ENCODE measurements at places on chromosomes 16 and 17.

DNA sequence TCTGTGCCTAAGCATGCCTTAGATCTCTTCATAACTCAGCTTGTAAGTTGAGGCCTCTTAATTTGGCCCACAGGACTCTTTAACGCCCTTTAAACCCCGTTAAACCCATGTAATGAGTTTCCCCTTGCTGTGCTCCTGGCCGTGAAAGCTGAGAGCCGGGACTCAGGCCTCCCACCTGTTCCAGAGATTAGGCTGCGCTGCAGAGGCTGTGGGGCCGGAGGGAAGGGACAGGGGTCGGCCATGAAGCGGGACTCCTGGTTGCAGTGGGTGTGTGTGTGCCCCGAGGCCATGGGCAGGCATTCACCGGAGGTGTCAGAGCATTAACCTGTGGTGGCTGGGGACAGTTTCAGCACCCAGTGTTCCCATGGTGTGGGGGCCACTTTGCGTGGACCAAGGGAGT is 150.8 kb upstream of the IRX3 start:
- DNase-seq = no peak

- DNase-seq = no peak
Measured at GRCh38 chr16:84081446-84081989, 35.2 kb downstream of the MBTPS1 start.

DNA sequence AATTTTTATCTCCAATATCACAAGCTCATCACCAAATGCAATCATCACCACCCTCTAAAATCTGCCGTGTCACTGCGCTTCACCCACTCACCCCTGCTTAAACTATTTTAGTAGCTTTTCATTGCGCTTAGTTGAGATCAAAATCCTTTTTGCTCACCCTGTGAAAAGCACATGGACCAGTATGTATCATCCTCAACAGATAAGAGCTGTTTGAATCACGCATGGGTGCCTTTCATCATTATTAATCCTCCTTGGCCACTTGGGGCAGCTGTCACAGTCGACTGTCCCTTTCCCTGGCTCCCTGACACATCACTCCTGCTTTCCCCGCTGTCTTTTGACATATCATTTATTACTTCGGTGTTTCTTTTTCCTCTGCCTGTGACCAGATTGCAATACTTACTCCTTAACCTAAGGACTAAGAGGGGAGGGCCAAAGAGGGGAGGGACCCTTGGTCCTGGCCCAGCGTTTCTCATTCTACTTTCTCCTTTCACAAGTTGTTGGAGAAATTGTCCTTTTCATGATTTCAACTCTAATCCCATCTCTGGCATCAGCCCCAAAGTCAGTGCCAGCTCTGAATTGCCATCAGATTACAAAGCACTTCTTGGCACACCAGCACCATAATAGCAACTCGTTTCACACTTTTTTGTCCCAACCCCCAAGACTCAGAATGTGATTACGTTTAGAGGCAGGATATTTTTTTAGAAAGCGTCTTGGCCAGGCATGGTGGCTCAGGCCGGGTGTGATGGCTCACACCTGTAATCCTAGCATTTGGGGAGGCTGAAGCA is 8.6 kb upstream of the KDM6B start:
- no peak for DNase-seq

DNA sequence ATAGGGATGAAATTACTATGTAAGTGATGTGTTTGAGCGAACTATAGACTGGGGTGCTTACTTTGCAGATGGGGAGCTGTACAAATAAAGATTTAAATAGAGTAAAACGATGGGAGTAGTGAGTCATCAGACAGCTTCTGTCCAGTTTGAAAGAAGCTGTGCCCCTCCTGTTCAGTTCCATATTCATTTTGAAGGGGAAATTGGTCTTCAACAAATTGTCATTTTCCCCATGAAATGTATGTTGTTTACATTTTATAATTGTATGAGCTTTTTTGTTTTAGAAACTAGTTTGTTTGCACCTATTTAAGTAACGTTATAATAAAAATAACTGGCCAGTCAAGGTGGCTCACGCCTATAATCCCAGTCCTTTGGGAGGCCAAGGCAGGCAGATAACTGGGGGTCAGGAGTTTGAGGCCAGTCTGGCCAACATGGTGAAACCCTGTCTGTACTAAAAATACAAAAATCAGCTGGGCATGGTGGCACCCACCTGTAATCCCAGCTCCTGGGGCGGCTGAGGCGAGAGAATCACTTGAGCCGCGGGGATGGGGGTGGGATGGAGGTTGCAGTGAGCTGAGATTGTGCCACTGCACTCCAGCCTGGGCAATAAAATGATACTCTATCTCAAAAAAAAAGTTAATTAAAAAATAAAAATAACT is 20.2 kb downstream of the SEC14L1 start:
- no peak for DNase-seq

DNA sequence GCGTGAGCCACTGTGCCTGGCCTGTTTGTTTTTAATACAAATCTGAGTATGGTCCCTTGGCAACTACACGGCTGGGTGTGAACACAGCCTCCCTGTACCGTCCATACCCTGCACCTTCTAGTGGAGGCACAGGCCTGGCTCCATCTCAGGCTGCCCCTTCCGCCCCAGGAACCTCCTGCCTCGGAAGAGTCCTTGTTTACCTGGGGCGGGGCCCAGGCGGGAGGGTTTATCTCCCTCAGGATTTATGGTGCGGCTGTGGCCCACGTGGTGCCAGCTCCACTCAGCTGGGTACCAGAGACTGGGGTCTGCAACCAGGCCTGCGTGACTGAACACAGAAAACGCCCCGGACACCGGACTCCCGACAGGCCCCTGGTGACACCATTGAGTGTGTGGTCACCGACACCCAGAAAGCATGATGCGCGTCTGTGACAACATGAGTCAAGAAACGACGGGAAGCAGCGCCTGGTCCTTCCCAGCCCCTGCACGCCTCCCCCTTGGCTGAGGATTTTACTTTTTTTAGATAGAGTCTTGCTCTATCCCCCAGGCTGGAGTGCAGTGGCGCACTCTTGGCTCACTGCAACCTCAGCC is 19.0 kb downstream of the UNKL start:
- no peak for DNase-seq

DNA sequence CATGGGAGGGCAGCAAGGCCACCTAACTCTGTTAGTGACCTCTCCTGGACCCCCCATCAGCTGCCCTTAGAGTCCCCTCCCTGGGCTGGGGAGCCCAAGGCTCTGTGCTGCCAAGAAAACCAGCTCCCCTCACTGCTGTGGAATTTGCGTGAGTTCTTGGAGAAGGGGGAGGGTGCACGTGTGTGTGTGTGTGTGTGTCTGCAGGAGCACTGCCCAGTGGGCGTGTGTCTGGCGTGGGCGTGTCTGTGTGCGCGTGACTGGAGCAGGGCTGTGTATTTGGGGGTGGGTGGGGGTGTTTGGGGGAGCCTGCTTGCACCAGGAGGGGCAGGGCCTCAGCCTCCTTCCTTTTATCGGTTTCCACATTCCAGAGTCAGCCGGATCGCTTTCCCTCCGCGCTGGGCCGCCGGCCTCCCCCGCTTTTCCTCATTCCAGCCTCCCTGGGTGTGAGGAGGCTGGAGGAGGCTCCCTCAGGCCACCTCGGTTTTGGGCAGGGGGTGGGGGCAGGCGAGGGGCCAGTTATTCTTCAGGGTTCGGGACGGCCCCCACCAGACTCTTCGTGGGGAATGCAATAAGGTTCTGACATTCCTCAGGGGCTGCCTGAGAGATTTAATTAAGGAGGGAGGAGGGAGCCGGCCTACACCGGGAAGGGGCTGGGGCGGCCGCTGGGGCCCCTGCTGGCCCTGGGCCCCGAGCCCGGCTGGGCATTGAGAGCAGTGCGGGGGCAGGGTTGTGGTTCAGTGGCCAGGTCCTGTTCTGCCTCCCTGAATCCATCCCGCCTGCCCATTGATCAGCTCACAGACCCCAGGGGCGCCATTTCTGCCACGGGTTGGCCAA is 2.5 kb downstream of the VASN start:
- DNase-seq = no peak

DNA sequence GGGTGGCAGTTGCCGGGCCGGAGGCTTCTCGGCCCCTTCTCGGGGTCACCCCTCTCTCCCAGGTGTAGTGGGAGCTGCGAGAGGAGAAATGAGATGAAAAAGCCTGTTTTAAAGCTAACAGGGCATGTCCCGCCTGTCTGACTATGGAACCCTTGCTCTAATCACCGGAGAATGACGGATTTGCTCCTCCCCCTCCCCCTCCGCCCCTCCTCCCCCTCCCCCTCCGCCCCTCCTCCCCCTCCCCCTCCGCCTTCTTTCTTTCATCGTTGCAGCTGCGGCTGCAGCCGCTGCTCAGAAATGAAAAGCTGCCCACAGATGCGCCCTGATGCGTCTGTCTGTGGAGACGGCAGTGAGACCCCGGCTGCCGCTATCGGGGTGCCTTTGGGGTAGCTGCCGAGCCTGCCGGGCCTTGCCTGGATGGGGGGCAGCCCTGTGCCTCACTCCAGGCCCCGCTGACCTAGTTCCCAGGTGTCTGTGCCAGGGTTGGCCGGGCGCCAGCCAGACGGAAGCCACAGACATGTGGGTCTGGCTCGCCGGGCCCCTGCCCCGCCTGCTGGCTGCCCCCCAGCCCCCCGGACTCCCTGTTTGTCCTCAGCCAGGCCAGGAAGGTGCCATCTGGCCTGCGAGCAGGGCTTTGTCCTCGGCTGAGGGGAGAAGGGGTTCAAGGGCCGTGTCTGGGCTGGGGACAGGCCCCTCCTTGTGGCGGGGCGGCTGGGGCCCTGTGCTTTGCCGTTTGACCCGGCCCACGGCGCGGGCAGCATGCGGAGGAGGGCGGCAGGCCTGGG is 37.7 kb downstream of the GINS2 start:
- DNase-seq = no peak

DNA sequence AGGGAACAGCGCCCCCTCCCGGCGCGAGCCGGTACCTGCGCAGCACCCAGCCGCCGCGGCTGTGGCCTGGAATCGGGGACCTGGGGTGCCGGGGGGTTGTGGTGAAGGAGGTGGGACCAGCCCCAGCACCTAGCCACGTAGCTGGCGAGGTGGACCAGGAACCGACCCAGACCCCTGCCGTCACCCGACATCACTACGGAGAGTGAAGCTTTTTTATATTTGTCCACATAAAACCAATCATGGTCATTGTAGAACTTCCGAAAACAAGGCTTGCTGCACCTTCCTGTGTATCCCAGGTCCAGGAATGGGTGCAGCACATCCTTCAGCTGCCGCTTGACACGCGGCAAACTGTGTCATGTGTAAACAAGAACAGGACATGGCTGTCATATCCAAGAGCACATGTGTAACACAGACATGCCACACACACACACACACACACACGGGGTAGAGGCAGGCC is 1.3 kb downstream of the HBQ1 start:
- DNase-seq = no peak

DNA sequence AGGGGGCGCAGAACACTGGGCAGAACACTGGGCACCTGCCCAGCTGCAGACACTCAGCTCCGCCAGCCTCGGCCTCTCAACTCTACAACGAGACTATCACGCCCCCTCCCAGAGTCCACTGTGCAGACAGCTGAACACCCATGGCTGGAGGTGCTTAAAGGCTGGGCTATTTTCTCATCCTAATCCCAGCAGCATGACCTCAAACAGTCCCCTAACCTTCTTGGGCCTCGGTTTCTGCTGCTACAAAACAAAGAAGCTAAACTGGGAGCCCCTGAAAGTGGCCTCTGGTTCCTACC is 27.7 kb upstream of the ZNF469 start:
- DNase-seq = no peak

DNA sequence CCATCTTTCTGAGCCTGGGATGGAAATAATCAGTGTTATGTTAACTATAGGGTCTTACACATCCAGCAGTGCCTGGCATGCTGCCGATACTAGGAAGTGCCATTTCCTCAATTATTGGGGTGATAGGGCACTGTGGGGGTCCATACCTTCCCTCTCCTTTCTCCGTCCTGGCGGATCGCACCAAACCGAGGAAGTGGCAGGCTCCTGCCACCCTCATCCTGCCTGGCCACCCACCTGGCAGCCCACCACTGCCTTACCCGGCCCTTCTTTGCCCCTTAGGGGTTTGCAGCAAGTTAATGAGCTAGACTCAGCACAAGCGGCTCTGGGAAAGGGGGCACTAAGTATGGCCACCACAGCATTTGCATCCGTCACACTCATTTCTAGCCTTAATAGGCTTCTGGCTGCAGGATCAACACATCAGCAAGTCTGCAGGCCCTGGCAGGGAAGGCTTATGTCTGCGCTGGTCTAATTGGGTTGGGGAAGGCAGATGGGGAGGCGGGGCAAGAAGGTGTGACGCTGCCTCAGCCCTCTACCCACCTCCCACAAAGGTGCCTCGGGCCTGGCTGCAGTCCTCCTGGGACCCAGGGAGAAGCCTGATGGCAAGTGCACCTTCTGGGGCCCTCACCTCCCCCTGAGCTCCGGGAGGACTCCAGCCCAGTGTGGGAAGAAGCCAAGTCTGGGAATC is 28.6 kb downstream of the DCAKD start:
- no peak for DNase-seq

GRCh38 chr17:76000755-76001521 is at the start of gene CDK3:
TSS of gene CDK3 (plus strand) at chr17:76000855. CDS start at chr17:76001426, 571 bp downstream.
- DNase-seq = no peak

DNA sequence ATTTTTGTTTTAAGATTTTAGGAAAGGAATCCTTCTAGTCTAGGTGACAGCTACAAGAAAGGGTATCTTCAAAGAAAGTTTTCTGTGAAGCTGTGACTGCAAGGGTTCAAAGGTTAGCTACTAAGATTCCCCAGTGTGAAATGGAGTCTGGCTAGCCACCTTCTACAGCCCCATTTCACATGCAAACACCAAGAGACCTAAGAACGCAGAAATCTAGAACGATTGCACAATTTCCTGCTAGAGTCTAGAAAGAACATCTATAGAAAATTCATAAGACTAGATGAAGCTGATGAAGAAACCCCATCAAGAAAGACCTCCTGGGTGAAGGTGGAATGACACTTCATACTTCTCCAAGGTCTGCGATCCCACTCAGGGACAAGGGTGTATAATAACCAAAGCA is 77.1 kb downstream of the STX8 start:
- DNase-seq = no peak

DNA sequence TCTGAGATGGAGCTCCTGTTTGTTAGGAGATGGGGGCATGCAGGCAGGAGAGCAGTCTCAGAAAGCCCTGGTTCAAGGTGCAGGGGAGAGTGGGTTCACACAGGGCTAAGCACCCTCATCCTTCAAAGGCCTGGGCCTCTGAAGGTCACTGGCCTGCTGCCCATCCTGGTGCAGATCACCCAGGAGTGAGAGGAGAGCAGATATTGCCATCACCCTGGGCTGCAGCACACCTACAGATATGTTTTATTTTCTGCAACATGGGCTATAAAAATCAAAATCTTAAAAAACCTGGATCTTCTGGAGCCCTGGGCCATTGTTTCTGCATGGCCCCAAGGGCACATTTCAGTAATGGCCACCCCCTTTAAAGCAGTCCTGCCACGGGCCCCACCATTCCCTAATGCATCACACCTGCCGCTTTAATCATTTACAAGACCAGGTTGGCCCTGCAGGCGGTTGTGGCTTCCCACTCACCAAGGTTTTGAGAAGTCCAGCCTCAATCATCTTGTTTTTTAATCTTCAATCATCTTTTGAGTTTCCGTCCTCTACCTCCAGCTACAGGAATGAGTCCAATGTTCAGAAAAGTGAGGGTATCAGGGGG is 20.4 kb upstream of the NUP93 start:
- no peak for DNase-seq
